ENCODE measurements at places on chromosomes 13 and 19. TPM values are rescaled to one million over a fixed set of nuclear protein-coding genes. Genes with fewer than 3 reads are reported as not detected.

- H3K4me1 ChIP-seq: no peaks in the 10 kb centered on the region
- ATAC-seq: no peak
- no peaks in the 10 kb centered on the region for H3K27me3 ChIP-seq
- H3K36me3 ChIP-seq: no peaks in the 10 kb centered on the region
Observed at GRCh38 chr13:84865783-84866221, 933.4 kb downstream of the SLITRK6 start.

GRCh38 chr13:95536632-95537241, 15.8 kb upstream of the CLDN10 start:
- H3K4me1 ChIP-seq: no peaks in the 10 kb centered on the region
- no peaks in the 10 kb centered on the region for H3K36me3 ChIP-seq
- peaks cover 11% of the 10 kb centered on the region for H3K27me3 ChIP-seq
- no peak overlapping the region for H3K4me3 ChIP-seq
- no peak overlapping the region for H3K27ac ChIP-seq

DNA sequence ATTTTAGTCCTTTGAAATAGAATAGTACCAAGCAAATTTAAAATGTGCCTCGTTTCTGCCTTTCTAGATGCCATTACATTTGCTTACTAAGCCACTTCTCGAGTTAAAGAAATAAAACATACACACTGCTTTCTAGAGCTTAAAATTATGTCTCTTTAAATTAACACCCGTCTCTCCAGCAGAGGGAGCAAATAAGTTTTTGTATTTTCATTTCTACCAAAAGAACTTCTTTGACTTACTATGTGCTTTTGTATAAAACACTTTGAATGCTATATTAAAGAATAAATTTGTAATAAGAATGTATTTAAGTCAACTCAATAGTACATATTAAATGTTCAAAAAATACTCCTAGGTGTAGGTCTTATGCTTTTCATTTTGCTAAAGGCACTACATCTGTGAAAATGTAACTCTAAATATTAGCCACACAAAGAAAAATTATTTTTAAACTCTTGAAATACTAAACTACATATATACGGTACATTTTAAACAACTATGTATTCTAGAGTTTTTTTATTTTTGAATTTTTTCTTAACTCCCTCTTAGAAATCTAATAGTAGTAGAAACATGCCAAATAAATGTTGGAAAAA, 269.3 kb upstream of the MIR17HG start:
- H3K4me1 ChIP-seq: no peaks in the 10 kb centered on the region
- no peaks in the 10 kb centered on the region for H3K27me3 ChIP-seq
- no peak overlapping the region for H3K4me3 ChIP-seq
- no peaks in the 10 kb centered on the region for H3K36me3 ChIP-seq

DNA sequence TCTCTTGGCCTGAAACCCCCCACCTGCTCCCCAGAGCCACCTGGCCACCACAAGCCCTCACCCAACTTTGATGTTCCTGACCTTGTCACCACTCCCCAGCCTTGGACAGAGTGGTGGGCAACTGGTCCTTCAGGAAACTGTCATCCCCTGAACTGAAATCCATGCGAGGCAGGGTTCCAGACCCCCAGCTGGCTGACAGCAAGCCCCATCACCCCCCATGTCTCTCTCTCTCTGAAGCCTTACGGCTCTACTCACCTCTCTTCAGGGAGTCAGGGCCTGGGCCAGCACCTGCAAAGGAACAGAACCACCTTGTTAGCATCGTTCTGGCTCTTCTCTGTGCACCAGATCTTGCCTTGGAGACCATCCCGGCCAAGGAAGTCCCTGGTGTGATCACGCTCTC, 2.6 kb downstream of the LRFN1 start:
- peaks cover 5% of the 10 kb centered on the region for H3K27me3 ChIP-seq
- no peak overlapping the region for H3K4me3 ChIP-seq
- no peak for ATAC-seq

GRCh38 chr13:46124967-46125933, 20.4 kb upstream of the CPB2 start:
- H3K27ac ChIP-seq: no peak overlapping the region
- H3K36me3 ChIP-seq: no peaks in the 10 kb centered on the region
- no peaks in the 10 kb centered on the region for H3K4me1 ChIP-seq
- no peak for ATAC-seq
- H3K4me3 ChIP-seq: no peak overlapping the region
- peaks cover 14% of the 10 kb centered on the region for H3K27me3 ChIP-seq

DNA sequence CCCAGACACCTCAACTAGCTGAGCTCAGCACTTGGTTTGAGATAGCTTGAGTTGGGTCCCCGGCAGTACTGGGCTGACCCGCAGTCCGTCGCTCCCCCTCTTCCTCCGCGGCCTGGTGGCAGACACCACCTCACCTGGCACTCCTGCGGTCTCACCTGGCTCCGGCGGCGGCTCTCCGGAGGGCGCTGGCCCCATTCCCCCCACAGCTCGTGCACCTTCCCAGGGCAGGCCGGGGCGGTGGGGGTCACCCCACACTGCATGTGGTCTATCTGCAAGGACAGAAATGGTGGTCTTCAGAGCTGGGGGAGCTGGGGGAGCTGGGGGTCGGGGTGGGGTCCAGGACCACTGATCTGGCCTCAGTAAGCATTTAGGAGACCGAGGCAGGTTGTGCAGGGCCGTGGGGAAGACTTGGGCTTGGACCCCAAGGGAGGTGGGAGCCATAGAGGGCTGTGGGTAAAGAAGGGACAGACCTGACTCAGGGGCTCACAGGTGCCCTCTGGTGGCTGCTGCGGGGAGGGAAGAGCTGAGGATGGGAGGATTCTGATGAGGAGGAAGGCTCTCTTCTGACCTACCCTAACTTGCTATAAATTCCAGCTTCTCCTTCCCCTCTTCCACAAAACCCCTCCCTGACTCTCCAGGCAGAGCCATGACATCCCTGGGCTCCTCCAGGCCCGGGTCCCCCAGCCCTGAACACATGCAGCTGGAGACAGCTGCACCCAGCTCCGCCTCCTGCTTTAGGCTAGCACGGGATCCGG, 6.7 kb upstream of the PLIN4 start:
- H3K27me3 ChIP-seq: no peaks in the 10 kb centered on the region
- H3K27ac ChIP-seq: no peak overlapping the region
- H3K36me3 ChIP-seq: no peaks in the 10 kb centered on the region

- peaks cover 12% of the 10 kb centered on the region for H3K4me1 ChIP-seq
- peak overlapping the region; percentile 97 for H3K27ac ChIP-seq
- H3K4me3 ChIP-seq: no peak overlapping the region
- ATAC-seq: no peak
- H3K27me3 ChIP-seq: no peaks in the 10 kb centered on the region
Observed at GRCh38 chr19:47661161-47661560, 52.1 kb upstream of the EHD2 start.

DNA sequence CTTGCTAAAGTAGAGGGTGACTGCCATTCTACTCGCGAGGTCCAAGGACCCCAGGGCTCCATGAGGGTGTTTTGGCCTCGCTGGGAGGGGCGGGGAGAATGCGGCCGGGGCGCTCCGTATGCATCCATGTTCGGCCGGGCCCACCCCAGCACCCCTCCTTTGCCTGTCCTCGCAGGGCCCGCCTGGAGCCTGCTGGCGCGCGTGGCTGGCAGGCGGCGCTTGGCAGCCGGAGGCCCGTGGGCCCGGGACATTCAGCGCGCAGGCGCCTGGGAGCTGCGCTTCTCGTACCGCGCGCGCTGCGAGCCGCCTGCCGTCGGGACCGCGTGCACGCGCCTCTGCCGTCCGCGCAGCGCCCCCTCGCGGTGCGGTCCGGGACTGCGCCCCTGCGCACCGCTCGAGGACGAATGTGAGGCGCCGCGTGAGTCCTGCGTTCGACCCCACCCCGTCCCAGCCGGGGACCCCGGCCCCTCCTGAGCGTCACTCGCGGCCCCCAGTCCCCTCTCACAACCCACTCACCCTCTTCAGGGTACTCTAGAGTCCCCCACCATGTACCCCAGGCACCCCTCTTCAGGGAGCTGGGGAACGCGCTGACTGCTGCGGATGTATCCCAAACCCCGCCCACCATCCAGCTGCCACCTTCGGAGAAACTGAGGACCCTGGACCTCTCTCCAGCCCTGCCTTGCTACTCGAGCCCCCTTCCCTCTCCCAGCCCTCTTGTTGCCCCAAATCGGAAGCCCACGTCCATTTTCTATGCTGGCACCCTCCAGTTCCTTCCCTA, 4.1 kb downstream of the DLL3 start:
- peak; percentile 77 for ATAC-seq
- H3K4me1 ChIP-seq: no peaks in the 10 kb centered on the region
- no peak overlapping the region for H3K27ac ChIP-seq

GRCh38 chr13:97781891-97782305, 171.6 kb upstream of the IPO5 start:
- no peak overlapping the region for H3K4me3 ChIP-seq
- no peak overlapping the region for H3K27ac ChIP-seq
- peak; percentile 53 for ATAC-seq
- no peaks in the 10 kb centered on the region for H3K4me1 ChIP-seq
- H3K27me3 ChIP-seq: no peaks in the 10 kb centered on the region
- no peaks in the 10 kb centered on the region for H3K36me3 ChIP-seq

DNA sequence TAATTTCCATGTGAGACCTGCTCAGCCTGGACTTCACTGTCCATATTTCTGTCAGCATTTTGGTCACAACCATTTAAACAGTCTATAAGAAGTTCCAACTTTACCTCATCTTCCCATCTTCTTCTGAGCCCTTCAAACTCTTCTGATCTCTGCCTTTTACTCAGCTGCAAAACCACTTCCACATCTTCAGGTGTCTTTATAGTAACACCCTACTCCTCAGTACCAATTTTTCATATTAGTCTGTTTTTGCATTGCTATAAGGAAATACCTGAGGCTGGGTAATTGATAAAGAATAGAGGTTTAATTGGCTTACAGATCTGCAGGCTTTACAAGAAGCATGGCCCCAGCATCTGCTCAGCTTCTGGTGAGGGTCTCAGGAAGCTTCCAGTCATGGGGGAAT, 1648.9 kb upstream of the SLC10A2 start:
- no peaks in the 10 kb centered on the region for H3K27me3 ChIP-seq
- H3K4me1 ChIP-seq: no peaks in the 10 kb centered on the region
- no peak overlapping the region for H3K4me3 ChIP-seq
- H3K27ac ChIP-seq: no peak overlapping the region

- H3K27me3 ChIP-seq: no peaks in the 10 kb centered on the region
- no peak overlapping the region for H3K27ac ChIP-seq
- no peaks in the 10 kb centered on the region for H3K36me3 ChIP-seq
- no peak for ATAC-seq
Observed at GRCh38 chr13:93412676-93413075, 186.1 kb downstream of the GPC6 start.

GRCh38 chr13:27483421-27483820, 33.1 kb upstream of the MTIF3 start:
- no peak overlapping the region for H3K27ac ChIP-seq
- ATAC-seq: no peak
- H3K4me3 ChIP-seq: no peak overlapping the region
- H3K4me1 ChIP-seq: no peaks in the 10 kb centered on the region
- H3K36me3 ChIP-seq: no peaks in the 10 kb centered on the region
- H3K27me3 ChIP-seq: peaks cover 39% of the 10 kb centered on the region

GRCh38 chr13:111256458-111256857, 64.0 kb upstream of the TEX29 start:
- peaks cover 12% of the 10 kb centered on the region for H3K4me1 ChIP-seq
- H3K36me3 ChIP-seq: no peaks in the 10 kb centered on the region
- H3K27me3 ChIP-seq: no peaks in the 10 kb centered on the region
- ATAC-seq: no peak
- no peak overlapping the region for H3K4me3 ChIP-seq
- H3K27ac ChIP-seq: no peak overlapping the region

- peaks cover 69% of the 10 kb centered on the region for H3K36me3 ChIP-seq
- H3K27ac ChIP-seq: no peak overlapping the region
- H3K27me3 ChIP-seq: no peaks in the 10 kb centered on the region
- ATAC-seq: no peak
- no peak overlapping the region for H3K4me3 ChIP-seq
Observed at GRCh38 chr19:5713228-5713627, 6.7 kb downstream of the LONP1 start.

GRCh38 chr13:99357131-99357596, 50.0 kb upstream of the GPR183 start:
- peak overlapping the region; percentile 71 for H3K27ac ChIP-seq
- H3K27me3 ChIP-seq: no peaks in the 10 kb centered on the region
- peaks cover 12% of the 10 kb centered on the region for H3K4me1 ChIP-seq
- H3K4me3 ChIP-seq: no peak overlapping the region
- no peak for ATAC-seq
- no peaks in the 10 kb centered on the region for H3K36me3 ChIP-seq

- H3K36me3 ChIP-seq: no peaks in the 10 kb centered on the region
- peak; percentile 99 for ATAC-seq
- no peaks in the 10 kb centered on the region for H3K27me3 ChIP-seq
- H3K4me3 ChIP-seq: peak overlapping the region; percentile 83
- H3K4me1 ChIP-seq: peaks cover 13% of the 10 kb centered on the region
Observed at GRCh38 chr19:50804420-50805272, 14.4 kb downstream of the ACP4 start.

DNA sequence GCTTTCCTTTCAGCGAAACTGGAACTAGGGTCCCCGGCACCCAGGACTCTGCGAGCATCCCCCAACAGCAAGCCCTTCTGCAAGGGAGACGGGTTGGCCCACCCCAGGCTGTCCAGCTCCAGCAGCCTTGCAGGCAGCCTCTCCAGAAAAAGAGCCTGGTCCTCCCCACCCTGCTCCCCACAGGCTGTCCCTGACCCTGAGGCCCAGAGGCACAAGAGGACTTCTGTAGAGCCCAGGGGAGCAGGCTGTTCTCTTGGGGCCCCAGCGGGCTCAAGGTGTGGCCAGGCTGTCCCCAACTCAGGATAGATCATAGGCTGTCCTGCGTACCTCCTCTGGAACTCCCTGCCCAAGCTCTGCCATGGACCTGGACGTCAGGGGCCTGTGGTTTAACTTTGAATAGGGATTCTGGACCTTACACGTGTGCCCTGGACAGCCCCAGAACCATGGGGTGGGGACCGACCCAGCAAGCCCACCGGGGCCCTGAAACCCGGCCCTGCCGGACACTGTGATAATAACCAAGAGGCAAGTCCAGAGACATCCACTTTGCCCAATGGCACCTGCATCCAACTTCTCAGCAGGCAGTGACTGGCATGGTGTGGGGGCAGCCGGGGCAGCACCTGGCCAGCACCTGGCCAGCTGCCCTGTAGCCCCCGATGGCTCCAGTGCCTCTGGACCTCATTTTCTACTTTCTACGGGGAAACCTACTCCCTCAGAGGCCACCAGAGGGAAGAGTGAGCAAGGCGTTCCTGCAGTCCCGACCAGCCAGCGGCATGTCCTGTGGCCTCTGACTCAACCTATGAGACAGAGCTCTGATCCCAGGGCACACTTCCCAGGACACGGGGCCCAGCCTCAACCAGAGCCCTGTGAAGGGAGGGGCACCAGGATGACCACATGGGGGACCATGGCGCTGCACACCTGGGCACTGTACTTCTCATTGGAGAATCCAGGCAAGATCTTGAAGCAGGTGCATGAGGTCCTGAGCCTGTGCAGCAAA, 50.9 kb upstream of the TPM4 start:
- no peak overlapping the region for H3K27ac ChIP-seq
- H3K4me3 ChIP-seq: no peak overlapping the region
- peaks cover 11% of the 10 kb centered on the region for H3K27me3 ChIP-seq
- no peaks in the 10 kb centered on the region for H3K36me3 ChIP-seq
- H3K4me1 ChIP-seq: no peaks in the 10 kb centered on the region

Gene VAV1
- 5.1 TPM for total RNA-seq

Gene ZSCAN4
- not detected for total RNA-seq

Gene ZNF528
- total RNA-seq: 52.1 TPM

Gene C19orf85
- total RNA-seq: not detected

Gene ZNF729
- total RNA-seq: not detected

Gene PPM1N
- 1.6 TPM for total RNA-seq

Gene KLK12
- total RNA-seq: 1.2 TPM

Gene TEX29
- 1.9 TPM for total RNA-seq

Gene ALDH16A1
- 34.4 TPM for total RNA-seq

Gene S1PR2
- total RNA-seq: 17.4 TPM

Gene RNF113B
- total RNA-seq: not detected

Gene CEACAM20
- not detected for total RNA-seq

Gene ZNF578
- total RNA-seq: 4.2 TPM

All from gastroesophageal sphincter (tissue), 4 donors.